Ureter (tissue), 1 donor: ENCODE measurements at places on chromosomes 1 and 21. TPM values are rescaled to one million over a fixed set of nuclear protein-coding genes. Genes with fewer than 3 reads are reported as not detected.

Gene TBX19
- 2.3 TPM for total RNA-seq

Gene SERPINC1
- total RNA-seq, result 0.44 TPM

Gene EXOC8
- total RNA-seq, result 13.3 TPM

Gene TEX38
- 0.39 TPM for total RNA-seq

Gene CHIA
- not detected for total RNA-seq

Gene TNFRSF14
- 160 TPM for total RNA-seq

Gene MAP3K21
- 4.7 TPM for total RNA-seq

Gene CASQ1
- 10.5 TPM for total RNA-seq

DNA sequence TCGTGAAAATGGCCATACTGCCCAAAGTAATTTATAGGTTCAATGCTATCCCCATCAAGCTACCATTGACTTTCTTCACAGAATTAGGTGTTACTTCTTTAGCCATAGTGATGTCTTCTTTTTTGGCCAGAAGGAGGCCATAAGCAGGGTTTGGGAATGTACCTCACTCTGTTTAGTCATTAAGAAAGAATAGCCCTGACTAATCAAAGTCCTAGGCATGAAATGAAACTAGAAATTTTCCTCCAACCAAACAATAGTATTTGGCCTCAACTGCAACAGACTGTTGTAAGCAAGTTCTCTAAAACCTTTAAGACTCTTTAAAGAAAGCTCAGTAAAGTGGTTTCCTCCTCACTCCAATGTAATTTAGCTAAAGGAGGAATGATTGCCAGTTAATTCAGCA, 163.9 kb downstream of the AKT3 start:
- DNase-seq, result no peak

DNA sequence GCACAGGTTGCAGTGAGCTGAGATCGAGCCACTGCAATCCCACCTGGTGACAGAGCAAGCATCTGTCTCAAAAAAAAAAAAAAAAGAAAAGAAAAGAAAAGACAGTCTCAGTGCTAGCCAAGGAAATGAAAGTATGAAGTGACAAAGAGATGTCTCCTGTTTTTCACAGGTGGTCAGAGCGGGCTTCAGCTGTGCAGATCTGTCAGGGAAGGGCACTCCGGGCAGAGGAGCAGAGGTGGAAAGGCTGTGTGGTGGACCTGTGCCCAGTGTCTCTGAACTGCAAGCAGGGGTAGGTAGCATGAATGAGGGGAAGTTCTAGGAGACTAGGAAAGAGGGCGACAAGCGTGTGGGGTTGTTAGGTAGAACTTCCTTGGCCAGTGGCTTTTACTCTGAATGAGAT, 67.5 kb downstream of the CD247 start:
- no peak for DNase-seq

DNA sequence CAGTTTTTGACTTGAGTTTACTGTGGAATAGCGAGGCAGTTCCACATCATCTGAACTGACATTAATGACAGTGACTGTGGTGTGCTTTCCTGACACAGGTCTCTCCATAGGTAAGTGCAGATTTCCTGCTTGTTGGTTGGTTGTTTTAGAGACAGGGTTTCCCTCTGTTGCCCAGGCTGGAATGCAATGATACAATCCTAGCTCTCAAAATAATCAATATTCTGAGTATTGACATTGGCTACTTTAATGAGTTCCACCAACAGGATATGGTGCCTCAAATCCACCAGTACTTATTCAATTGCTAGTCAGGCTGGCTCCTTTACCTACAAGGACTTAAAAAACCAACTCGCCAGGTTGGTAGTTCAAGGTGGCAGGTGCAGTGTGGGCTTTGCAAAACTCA, 63.8 kb downstream of the CLSTN1 start:
- DNase-seq, result no peak

DNA sequence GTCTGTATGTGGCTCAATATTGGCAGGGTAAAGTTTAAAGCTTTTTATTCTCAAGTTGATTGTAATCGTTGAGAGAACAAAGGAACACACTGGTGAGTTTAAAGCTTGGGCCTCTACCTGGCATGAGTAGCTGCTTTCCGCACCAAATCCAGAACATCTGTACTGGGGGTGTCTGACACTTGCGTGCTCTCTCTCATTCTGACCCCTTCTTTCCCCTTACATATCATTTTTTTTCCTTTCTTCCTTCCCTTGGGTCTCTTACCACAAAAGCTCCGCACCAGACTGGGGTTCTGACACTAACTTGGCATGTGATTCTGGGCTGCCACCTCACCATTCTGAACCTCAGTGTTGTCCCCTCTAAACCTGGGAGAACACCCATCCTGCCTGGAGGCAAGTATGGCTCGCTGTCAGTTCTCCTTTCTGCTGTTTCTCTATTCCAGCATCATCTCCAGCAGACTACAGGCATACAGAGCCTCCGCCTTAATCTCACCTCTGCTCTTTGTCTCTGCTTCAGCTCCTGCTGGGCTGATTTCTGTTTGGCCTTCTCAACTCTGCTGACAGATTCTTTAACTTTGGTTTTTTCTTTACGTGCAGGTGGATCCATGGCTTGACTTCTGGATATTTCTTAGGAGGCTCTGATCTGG, 859 bp upstream of the ERMAP start:
- no peak for DNase-seq

DNA sequence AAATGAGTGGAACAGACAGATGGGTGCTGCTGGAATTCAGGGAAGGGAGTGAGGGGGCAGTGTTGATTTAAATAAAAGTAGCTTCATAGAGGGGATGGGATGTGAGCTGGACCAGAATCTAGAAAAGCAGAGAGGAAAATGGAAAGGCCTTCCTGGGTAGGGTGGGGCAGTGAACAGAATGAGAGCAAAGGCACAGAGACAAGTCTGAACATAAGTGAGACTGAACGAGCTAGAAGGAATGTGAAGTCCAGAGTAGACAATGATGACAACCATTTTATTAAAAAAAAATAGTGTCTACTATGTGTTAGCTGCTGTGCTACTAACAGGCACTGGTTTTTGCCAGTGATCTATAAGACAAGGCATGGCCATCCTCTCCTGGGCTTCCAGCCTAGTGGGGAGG, 36.0 kb downstream of the ELK4 start:
- DNase-seq, result peak; percentile 46

GRCh38 chr1:224703702-224704101, 87.6 kb downstream of the CNIH3 start:
- no peak for DNase-seq

- no peak for DNase-seq
Measured at GRCh38 chr1:65704318-65704717, 88.4 kb upstream of the PDE4B start.

DNA sequence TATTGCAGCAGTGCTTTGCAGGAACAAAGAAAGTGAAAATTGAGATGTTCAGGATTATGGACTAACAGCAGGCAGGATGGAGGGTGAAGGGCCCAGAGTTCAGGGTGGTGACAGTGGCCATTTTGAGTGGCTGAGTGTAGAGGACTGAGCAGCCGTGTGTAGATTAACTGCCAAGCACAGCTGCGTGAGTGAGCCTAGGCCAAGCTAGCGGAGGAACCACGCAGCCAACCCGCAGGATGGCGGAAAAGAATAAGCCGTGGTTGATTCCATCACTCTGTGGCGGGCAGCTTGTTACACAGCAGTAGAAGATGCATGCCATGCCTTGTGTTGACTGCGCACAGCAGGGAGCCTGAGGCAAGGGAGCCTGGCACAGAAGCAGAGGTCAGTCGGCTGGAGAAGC, 102.5 kb upstream of the KIF26B start:
- DNase-seq, result no peak

DNA sequence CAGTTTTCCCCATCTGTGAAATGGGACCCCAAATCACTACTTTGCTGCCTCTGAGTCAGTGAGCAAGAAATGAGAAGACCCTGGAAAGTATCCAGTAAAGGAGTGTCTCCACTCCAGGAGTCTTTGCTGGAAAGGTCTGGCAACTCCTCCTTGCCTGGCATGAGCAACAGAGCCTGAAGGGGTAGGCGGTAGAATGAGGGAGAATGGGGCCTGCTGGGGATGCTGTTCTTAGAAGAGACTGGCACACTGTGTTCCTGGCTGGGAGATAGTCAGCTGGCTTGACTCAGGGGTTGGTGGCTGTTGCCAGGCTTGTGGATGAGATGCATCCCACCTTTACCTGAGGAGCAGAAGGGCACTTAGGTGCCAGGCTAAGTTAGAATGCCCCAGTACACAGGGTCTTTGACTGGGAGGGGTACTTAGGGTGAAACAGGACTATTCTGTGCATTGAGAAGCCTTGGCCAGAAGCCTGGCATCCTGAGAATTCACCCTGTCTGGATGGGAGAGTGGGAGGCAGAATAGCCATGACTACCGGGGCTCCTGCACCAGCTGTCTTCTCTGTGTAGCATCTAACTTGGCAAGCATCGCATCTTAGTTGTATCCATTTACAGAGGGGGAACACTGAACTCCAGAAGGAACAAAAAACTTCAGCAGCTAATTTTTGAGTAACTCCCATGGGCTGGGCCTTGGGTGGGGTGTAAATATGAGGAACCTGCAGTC, 2.5 kb downstream of the MFSD2A start:
- no peak for DNase-seq

GRCh38 chr1:57839067-57839466, 415.2 kb upstream of the DAB1 start:
- DNase-seq, result no peak

GRCh38 chr21:37073417-37074196, 553 bp downstream of the TTC3 start:
- peak; percentile 72 for DNase-seq

DNA sequence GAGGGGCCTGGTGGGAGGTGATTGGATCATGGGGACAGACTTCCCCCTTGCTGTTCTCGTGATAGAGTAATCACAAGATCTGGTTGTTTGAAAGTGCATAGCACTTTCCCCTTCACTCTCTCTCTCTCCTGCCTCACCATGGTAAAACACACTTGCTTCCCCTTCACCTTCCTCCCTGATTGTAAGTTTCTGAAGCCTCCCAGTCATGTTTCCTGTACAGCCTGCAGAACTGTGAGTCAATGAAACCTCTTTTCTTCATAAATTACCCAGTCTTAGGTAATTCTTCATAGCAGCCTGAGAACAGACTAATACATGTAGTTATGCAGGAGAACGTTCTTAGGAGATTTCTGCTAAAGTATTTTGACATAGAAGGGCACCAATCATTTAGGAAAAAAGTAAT, 59.9 kb upstream of the FBXO28 start:
- no peak for DNase-seq

DNA sequence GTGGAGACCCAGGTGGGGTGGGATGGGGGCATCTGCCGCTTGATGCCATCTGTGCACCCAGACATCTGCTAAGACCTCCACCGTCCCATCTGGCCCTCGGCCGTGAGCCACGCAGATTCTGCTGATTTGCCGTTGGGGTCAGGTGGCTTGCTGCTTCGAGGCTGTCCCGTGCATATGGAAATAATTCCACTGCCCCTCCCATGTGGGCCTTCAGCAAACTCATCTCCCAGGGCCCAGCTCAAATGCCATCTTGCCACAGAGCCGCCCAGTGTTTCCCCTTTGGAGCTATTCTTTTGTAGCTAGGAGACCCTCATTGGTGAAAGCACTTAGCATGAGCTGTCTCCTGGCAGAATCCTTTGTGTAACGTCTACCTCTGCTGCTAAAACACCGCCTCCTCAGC, 99.8 kb downstream of the KAZN start:
- no peak for DNase-seq

DNA sequence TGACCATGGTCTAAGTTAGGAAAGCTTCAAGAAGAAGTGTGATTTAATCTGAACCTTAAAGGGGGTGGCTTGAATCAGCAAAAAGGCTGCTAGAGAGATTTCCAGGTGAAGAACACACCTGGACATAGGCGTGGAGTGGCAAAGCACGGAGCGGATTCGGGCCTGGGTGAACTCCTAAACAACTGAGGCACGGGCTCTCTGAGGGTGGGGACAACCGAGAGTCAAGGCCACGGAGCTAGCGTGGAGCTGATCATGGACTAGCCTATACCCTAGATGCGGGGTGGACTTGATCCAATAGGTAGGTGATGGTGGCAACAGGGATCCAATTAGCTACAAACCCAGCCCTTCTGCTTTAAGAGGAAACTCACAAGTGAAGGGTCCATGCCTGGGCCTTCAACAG, 27.8 kb downstream of the SYT2 start:
- DNase-seq, result no peak

DNA sequence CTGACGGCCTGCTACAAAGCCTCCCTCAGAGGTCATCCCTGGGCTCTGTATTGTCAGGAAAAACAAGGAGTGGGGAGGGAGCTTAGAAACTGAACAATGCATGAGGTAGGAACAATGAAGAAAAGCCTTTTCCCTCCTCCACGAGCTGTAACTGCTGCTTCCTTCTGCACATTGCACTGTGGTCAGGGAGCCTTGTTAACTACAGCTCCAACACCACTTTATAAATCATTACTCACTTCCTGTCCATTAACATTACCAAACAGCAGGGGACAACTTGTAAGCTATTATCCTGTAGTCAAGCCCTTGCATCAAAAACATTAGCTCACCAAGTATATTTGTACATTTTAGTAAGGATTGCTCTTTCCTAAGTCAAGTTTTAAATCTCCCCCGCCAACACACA, 336.0 kb upstream of the NR5A2 start:
- no peak for DNase-seq

- no peak for DNase-seq
Measured at GRCh38 chr1:162446946-162447345, 35.0 kb upstream of the SH2D1B start.

- no peak for DNase-seq
Measured at GRCh38 chr1:209335178-209335577, 248.3 kb upstream of the CAMK1G start.

DNA sequence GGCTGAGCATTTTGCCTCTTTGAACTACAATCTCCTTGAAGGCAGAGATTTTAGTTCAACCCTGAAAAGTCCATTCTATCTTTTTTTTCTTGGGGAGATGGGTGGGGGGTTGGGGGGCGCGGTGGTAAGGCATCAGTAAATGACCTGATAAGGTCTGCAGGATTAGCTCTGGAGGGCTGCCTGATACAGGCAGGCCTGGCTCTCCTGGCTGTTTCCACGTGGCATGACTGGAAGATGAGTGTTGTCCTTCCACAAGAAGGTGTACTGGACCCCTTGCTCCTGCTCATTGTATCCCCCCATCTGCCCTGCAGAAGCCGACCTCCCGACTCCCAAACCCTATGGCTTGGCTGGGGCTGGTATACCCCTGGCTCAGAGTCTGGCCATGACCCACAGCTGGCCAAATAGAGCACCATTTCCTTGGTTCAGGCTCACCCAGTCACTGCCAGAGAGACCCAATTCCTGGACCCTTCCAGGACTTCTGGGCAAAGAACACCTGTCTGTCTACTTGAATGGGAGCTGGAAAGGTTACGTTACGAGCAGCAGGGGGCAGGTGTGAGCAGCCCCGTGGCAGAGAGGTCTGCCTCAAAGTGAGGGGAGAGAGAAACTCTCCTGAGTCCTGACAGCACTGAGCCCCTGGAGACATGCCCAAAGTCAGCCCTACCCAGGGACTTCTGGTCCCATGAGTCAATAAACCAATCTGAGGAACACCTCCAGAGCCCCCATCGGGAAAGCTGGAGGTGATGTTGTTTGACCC, 17.0 kb downstream of the DHRS3 start:
- no peak for DNase-seq

DNA sequence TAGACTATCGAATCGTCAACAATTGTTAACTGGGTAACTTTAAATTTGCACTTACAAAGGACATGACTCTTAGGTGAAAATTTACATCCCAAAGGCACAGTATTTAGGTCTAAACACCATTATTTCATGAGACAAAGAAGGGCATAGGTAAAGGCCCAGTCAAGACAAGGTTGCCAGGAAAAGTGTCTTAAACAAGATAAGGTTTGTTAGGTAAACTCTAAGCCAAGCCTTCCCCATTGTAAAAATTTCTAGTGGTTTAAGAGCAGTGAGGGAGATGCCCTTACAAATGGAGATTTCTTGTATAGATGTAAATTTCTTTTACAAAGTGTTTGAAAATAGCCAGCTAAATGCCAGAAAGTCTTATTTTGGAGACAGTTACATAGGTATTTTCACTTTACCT, 36.9 kb upstream of the FNBP1L start:
- no peak for DNase-seq
